Vagina (tissue), 2 donors: ENCODE measurements at places on chromosomes 12 and 14. TPM values are rescaled to one million over a fixed set of nuclear protein-coding genes. Genes with fewer than 3 reads are reported as not detected.
A peak's percentile ranks its signal among the peaks of the same experiment; 100 is the strongest.

The TAS2R19 gene
- 6.4 TPM for total RNA-seq

The GALNT6 gene
- 12.5 TPM for total RNA-seq

DNA sequence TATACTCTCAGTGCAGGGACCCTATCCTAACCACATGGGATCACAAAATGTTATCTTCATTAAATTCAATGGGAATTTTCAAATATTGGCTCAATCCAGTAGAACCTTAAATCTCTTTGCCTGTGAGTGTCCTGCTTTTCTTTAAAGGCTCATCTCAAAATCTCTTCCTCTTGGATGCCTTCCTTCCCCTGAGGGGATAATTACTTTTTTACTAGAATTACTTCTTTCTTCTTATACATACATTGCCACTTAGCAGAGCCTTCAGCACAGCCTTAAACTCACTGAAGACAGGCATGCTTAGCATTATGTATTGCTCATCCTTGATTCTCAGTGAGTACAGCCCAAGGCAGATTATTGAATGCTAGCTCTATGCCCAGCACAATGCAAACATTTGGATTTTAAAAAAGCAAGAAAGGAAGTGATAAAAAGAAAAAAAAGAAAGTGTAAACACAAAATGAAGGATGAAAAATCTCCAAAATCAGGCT lies 1918.0 kb upstream of the FLRT2 start:
- DNase-seq, result no peak
- H3K27ac ChIP-seq, result no peak overlapping the region
- no peaks in the 10 kb centered on the region for H3K36me3 ChIP-seq
- H3K4me3 ChIP-seq, result no peak overlapping the region
- H3K4me1 ChIP-seq, result no peaks in the 10 kb centered on the region

- H3K27ac ChIP-seq, result no peak overlapping the region
- DNase-seq, result no peak
- H3K4me1 ChIP-seq, result no peaks in the 10 kb centered on the region
- H3K27me3 ChIP-seq, result no peaks in the 10 kb centered on the region
- no peak overlapping the region for H3K4me3 ChIP-seq
Measured at GRCh38 chr12:112822056-112822455, 30.5 kb downstream of the RPH3A start.

DNA sequence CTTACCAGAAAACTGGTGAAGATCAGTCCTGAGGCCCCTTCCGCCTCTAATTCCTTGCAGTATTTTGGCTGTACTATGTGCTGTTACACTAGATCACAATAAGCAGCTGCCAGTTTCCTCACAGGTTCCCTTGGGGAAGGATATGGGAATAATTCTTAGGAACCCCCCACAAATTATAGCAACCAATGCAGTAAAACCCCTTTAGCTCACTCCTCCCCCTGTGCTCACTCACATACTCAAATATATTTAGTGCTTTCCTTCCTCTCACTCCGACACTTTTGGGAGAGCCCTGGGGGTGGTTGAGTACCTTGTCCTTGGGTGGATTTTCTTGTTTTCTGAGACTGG lies 162.7 kb downstream of the ETV6 start:
- H3K27ac ChIP-seq, result peak overlapping the region; percentile 61
- H3K4me1 ChIP-seq, result peaks cover 46% of the 10 kb centered on the region
- no peaks in the 10 kb centered on the region for H3K27me3 ChIP-seq
- no peak overlapping the region for H3K4me3 ChIP-seq

DNA sequence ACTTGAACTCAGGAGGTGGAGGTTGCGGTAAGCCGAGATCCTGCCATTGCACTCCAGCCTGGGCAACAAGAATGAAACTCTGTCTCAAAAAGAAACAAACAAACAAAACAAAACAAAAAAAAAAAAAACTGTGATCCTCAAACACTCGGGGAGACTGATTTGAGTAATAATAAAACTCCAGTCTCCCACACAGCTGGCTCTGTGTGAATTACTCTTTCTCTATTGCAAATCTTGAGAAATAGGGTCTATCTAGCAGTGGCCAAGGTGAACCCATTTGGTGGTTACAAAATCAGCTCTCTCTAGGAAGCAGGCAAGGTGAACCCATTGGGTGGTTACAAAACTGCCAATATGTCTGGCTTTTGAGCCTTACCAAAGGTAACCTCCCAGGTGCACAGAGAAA lies 6.0 kb upstream of the ACOT6 start:
- H3K27me3 ChIP-seq, result no peaks in the 10 kb centered on the region
- H3K4me3 ChIP-seq, result no peak overlapping the region
- no peaks in the 10 kb centered on the region for H3K4me1 ChIP-seq

GRCh38 chr14:74552623-74553022 lies 59.1 kb downstream of the ISCA2 start:
- peaks cover 59% of the 10 kb centered on the region for H3K4me1 ChIP-seq
- DNase-seq, result no peak
- H3K36me3 ChIP-seq, result no peaks in the 10 kb centered on the region
- no peak overlapping the region for H3K4me3 ChIP-seq

DNA sequence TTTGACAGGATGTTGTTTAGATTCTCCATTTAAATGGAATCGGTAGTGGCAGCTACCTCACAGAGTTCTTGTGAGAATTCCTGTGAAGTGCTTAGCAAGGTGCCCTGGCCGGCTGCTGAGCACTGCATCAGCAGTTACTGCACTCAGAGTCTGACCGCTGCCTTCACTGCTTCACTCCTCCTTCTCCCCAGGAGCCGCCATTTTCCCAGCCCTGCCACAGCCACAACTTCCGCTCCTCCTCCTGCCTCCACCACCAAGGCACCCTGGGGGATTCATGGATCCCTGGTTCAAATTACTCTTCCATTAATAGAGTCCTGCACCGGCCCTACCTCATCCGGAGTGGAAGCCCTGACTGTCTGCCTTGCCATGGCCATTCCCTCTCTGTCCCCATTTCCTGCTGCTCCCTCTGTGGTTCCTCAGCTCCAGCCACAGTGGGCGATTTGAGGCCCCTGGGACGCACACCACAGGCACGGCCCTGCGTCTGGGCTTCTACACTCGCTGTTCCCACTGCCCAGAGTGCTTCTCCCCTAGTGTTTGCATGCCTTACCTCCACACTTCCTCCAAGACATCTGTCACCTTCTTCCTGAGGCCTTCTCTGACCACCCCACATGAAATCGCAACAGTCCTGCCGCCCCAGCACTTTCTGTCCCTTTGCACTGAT lies 210.3 kb downstream of the IPO8 start:
- H3K4me1 ChIP-seq, result no peaks in the 10 kb centered on the region
- no peak for DNase-seq
- H3K4me3 ChIP-seq, result no peak overlapping the region
- H3K36me3 ChIP-seq, result no peaks in the 10 kb centered on the region
- no peak overlapping the region for H3K27ac ChIP-seq
- no peaks in the 10 kb centered on the region for H3K27me3 ChIP-seq

DNA sequence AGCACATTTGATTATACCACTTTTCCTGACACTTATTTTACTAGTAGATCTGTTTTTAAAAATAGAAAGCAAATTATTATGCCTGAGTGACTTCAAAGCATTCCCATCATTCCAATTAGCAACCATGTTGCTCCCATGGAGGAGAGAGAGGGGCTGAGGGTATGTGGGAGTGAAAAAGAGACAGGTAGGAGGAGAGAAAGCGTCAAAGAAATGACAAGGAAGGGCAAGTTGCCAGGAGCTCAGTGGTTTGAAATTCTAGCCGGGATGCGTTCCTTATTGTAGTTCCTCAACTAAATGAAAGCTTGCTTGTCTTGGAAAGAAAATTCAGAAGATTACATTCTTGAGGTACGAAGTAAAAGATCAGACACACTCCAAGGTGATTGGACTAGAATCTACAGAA lies 92.4 kb upstream of the PKP2 start:
- no peaks in the 10 kb centered on the region for H3K27me3 ChIP-seq
- no peaks in the 10 kb centered on the region for H3K4me1 ChIP-seq
- no peaks in the 10 kb centered on the region for H3K36me3 ChIP-seq
- H3K27ac ChIP-seq, result no peak overlapping the region
- no peak overlapping the region for H3K4me3 ChIP-seq
- no peak for DNase-seq
